ENCODE measurements at places on chromosomes 5 and 9.

- no peak for DNase-seq
Observed at GRCh38 chr5:169242175-169242848, 58.6 kb downstream of the SLIT3 start.

GRCh38 chr5:154193701-154194121 lies 3.2 kb downstream of the GALNT10 start:
- no peak for DNase-seq

- peak; percentile 91 for DNase-seq
Observed at GRCh38 chr9:4301971-4302427, 2.1 kb upstream of the GLIS3 start.

- no peak for DNase-seq
Observed at GRCh38 chr5:36654564-36654963, 48.2 kb downstream of the SLC1A3 start.

DNA sequence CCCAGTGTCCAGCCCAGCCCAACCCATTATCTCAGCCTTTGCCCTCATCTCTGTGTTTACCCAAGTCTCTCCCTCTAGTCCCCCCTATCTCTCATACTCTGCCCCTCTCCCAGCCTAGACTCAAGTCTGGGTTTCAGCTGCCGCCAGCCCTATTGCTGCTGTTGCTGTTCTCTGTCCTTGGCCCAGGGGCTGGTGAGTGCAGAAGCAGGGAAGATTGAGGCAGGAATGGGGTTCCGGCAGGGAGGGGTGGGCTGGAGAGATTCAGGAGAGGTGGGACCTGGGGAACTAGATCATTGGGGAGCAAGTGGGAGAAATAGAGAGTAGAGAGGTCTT lies 702 bp downstream of the TMEM8B start:
- no peak for DNase-seq

DNA sequence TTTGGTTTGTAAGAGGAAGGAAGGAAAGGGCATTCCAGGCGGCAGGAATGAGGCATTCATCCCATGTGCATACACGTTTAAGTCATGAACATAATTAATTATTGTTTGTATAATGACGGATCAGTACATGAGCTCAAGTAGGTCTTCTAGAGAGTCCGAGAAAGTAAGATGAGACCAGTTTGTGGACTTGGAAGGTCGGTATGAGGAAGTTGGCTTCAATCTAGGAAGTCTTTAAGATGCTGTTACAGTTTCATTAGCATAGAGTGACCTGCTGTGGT lies 2.1 kb downstream of the GTF3C4 start:
- DNase-seq: no peak

DNA sequence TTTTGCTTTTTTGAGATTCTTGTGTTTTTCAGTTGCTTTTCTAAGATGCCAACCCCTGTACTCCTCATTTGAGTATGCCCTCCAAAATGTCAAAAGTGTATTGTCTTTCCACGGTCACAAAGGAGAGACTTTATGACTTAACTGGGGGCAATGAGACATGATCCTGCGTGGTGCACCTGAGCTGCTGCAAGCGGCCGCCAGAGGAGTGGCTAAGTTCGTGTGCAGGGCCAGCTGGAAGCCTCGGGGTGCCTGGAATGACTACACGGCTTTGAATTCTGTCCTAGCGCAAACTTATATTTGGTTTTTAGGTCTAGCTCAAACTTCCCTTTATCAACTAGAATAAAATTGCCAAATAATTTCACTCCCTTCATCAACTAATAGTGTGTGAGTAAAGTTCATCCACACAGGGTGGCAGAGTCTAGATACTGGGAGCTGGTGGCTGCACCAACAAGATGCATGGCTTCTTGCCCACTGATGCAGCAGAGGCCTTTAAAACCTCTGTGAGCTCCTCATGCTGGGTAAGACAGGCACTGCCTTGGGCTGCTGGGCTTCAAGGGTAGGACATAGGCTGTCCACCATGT lies 4.7 kb downstream of the GADD45G start:
- no peak for DNase-seq

DNA sequence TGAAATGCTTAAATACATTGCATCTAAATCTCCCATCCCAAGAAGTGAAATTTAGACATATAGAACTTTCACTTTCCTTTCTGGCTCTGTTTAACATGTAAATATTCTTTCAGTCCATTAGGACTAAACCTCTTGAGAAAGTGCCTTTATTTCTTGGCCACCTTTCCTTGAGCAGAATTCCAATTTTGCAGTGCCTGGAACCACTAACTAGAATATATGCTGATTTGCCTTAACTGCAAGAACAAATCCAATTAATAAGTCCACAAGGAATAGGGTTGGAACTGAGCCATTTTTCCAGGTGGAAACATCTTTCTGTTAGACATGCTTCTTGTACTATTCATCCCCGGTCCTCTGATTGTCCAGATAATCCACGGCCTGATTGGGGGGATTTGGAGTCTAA lies 478.0 kb downstream of the ENC1 start:
- no peak for DNase-seq

GRCh38 chr9:114285166-114285867 lies 37.6 kb upstream of the ORM1 start:
- DNase-seq: peak; percentile 70

DNA sequence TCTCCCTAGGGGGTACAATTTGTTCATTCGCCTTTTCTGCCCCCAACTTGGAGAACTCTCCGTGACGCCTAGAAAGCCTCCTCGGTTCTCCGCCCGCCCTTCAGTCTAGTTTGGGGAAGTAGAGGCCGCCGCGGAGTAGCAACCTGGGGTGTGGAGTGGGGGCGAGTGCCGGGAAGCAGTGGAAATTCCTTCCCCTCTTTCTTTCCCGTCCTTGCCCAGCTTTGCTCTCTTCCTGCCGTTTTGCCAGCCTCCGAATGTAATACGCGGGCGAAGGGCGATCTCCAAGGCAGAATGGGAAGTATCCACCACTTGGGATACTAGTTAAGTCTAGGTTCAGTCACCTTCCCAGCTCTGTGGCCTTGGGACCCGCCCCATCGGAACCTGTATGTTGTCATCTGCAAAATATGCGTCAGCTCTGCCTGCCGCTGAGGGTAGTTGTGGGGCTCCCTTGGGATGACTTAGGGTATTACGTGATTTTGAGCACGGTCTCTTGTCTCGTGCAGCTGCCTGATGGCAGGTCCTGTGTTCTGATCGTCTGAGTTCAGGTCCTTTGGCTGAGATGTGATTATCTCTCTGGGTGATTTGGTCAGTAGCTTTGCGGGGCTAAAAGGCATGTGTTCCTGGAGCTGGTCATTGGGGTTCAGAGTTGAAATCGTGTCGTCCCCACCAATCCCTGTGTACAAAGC lies 724 bp downstream of the PAM start:
- DNase-seq: peak; percentile 26

DNA sequence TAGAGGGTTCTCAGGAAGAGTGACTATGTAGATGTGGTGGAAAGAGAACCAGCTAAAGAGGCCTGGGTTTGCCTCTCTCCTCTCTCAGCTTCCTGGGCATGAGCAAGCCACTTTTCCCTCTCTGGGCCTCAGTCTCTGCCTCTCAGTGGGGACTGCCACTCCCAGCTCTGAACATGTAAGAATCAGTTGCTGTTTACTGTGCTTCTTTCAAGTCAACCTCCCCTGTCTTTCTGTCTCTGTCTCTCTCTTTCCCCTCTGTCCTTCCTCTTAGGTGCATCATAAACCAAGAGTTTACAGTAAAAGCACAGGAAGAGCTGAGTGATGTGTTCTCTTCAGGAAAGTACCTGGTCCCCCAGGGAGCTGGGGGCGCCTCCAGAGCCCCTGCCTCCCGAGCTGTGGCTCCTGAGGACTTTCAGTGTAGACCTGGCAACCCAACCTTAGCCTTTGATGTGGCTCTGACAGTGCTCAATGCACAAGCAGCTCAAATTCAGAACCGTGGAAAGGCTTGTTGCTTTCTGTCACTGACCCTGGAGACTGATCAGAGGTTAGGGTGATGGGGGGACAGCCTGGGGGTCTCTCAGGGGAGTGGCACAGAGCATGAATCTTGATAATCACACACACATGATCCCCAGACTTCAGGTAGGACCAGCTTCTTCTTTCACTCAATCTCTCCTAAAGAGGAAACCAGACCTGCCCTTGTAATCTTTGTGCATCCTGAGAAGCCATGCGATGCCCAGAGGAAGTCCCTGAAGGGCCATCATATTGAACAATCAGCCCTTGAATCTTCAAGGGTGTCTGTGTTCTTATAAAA lies 59.4 kb upstream of the TNFSF8 start:
- no peak for DNase-seq

- DNase-seq: no peak
Observed at GRCh38 chr9:91727316-91727861, 222.6 kb downstream of the ROR2 start.

- DNase-seq: no peak
Observed at GRCh38 chr5:81972492-81972783, 615 bp downstream of the ATG10 start.

DNA sequence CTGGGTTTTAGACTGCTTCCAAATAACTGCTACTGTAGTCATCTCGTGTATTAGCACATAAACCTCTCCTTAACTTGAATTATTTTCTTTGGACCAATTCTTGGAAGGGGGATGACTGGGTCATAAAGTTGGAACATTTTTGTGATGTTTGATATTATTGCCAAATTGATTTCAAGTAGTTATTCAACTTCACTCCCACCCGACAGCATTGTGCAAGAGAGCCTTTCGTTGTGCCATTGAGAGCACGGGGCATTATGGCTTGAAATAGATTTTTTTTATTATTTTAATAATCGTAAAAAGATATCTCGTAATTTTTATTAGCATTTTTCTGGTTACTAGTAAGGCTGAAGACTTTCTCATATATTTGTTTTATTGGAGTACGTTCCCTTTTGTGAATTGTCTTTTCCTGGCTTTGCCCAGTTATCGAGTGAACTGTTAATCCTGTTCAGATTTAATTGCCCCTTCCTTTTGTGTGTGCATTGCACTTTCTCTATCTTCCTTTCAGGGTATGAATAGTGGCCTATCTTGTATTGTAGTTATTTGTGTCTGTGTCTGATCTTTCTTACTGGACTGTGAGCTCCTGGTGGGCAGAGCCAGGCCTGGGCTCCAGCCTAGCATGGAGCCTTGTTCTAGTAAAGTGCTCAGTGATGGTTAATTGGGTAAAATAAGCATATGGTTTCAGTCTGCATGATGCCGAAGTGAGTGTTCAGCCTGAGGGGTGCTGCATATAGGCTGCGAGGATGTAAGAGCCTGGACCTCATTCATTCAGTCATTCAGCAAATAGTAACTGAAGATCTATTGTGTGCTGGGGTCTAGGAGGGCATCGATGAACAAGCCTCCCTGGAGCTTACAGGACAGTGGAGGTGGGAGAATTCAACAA lies 93.5 kb upstream of the SHB start:
- no peak for DNase-seq

- no peak for DNase-seq
Observed at GRCh38 chr9:79284081-79284480, 287.7 kb upstream of the TLE4 start.

GRCh38 chr5:3311433-3311832 lies 284.2 kb upstream of the IRX1 start:
- no peak for DNase-seq

- no peak for DNase-seq
Observed at GRCh38 chr5:175363300-175363699, 80.7 kb downstream of the DRD1 start.

DNA sequence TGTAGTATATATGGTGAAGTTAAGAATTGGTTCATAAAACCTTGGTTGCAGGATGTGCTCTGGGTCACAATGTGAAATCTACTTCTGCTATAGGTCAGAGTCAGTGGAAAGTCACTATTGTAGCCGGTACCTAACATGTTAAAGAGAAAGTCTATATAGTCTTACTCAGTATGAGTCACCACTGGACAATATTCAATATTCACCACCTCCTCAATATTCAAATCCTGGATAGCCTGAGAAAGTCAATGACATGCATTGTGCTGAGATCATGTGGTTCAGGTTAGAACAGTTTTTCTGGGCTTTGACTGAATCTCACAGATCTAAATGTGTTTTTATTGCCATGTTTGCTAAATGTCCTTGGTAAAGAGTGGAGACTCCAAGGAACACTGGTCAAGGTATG lies 108.8 kb downstream of the HMHB1 start:
- DNase-seq: no peak

DNA sequence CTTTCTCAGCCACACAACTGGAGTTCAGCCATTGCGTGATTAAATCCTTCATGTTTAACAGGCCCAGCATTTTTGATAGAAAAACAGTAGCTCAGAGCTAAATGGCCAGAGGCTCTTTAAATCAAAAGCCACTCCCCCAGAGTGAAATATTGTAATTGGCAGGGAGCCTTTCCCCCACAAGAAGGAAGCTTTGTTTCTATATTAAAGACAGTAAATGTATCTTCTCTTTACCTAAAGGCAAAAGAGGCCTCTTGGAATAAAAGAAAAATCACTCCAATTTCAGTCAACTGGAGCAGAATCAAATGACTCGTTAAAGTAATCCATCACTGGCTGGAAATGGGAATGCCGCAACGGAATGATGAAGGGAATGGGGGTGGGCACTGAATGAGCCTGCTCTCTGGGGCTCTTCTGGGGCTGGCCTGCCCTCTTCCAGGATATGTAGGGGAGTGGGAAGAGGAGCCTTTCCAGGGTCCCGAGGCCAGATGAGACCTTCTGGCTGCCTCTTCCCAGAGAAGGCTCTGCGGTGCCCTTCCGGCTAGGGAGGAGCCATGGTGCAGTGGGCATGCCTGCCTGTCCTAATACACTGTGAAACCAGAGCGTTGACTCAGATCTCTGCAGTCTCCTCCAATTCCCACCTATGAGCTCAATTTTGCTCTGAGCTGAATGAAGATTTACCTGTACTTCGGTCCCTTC lies 45.2 kb downstream of the ANKDD1B start:
- peak; percentile 2 for DNase-seq

DNA sequence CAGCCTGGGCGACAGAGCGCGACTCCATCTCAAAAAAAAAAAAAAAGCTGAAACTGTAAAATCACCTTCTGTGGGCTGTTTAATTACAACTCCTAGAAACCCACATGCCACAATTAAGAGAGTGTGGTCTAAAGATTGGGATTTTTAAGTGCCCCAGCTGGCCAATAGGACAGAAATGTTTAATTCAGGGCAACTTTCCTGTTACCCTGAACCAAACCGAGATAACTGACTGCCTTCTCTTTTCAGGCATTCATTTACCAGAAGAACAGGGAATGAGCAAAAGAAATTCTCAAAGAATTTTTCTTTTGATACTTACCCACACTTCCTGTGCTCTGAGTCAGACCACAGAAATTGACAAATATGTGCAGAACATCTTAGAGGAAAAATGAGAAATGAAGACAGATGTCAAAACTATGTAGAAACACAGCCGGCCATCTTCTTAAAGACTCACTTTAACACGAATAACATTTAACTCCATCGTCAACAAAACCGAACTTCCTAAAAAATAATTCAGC lies 221.3 kb upstream of the DAPK1 start:
- no peak for DNase-seq

DNA sequence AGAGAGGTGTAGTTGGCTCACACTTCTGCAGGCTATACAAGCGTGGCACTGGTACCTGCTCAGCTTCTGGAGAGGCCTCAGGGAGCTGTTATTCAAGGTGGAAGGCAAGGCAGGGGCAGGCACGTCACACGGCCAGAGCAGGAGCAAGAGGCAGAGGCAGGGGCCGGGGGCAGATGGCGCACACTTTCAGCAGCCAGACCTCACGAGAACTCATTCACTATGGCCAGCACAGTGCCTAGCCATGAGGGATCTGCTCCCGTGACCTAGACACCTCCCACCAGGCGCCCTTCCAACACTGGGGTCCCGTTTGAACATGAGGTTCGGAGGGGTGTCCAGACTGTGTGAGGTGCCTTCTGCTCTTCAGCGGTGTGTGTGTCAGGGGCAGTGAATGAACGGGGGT lies 71.0 kb upstream of the FCN1 start:
- no peak for DNase-seq

- DNase-seq: no peak
Observed at GRCh38 chr5:140293849-140294100, 9.1 kb downstream of the PFDN1 start.

Data from AG04449 (cell line).